ENCODE measurements at places on chromosomes 13 and 19. TPM values are rescaled to one million over a fixed set of nuclear protein-coding genes. Genes with fewer than 3 reads are reported as not detected.

DNA sequence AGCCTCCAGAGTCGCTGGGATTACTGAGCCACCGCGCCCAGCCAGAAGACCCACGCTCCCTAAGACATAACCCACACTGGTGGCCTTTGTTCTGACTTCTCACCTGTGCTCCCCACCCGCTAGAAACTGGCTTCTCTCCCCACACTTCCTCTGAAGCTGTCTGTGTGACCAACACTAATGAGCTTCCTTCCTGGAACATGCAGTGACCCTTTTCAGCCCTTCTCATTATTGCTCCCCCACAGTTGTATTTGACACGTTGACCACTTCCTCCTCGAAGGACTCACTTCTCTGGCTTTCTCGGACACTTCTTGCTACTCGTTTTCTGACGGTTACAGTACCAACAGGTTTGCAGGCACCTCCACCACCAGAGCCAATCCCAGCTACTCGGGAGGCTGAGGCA is 10.9 kb downstream of the NCR1 start:
- DNase-seq: no peak

DNA sequence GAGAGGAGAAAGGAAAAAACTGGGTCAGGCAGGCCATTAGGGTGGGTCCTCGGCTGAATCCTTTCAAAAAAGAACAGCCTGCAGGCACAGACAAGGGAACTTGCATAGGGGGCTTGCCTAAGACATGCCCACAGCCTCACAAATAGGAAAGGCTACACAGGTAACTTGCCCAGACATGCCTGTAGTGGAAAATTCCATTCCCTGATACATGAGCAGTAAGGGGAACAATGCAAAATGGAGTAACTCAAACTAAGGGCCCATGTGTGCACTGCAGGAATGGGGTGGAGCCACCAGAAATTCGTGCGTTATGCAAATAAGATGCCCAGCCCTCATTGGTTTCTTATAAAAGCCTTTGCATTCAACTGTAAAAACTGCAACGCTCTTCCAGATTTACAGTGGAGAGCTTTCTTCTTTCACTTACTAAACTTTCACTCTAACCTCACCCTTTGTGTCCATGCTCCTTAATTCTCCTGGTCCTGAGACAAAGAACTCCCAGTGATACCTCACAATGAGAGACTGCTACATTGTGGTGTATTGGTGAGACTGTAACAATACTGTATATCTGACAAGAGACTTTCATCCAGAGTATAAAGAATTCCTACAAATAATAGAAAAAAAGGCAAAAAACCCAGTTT is 59.5 kb upstream of the SLITRK1 start:
- DNase-seq: no peak

- DNase-seq: no peak
Observed at GRCh38 chr13:69737129-69737935, 370.3 kb upstream of the ATXN8OS start.

- DNase-seq: no peak
Observed at GRCh38 chr13:77325371-77325980, 1.4 kb downstream of the MYCBP2 start.

DNA sequence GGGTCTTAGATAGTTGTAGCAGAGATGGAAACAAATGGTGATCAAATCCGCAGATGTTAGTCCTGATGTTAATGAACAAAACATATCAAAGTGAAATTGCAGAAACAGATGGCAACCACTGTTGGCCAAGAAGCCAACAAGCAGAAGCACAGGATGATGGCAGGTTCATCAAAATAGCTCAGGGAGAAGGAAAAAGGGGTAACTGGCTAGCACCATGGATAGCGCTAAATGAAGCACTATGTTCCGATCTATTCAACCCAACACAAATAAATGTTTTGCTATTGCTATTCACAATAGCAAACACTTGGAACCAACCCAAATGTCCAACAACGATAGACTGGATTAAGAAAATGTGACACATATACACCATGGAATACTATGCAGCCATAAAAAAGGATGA is 413.7 kb downstream of the FGF14 start:
- no peak for DNase-seq

DNA sequence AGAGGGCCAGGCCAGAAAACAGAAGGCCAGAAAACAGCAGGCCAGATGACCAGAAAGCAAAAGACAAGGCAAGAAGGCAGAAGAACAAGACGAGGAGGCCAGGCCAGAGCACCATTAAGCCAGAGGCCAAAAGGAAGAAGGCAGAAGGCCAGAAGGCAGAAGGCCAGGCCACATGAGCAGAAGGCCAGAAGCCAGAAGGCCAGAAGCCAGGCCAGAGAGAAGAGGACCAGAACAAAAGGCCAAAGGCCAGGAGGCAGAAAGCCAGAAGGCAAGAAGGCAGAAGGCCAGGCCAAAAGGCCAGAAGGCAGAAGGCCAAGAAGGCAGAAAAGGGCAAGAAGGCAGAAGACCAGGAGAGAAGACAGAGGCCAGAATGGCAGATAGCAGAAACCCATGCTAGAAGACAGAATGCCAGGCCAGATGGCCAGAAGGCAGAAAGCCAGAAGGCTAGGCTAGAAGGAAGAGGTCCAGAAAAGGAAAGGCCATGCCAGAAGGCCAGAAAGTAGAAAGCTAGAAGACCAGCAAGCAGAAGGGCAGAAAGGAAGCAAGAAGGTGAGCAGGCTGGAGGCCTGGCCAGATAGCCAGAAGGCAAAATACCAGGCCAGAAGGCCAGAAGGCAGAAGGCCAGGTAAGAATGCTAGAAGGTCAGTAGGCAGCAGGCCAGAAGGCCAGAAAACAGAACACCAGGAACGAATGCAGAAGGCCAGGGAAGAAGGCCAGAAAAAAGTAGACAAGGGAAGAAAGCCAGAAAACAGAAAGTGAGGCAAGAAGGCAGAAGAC is 187.6 kb downstream of the TUBA3C start:
- DNase-seq: peak; percentile 49

DNA sequence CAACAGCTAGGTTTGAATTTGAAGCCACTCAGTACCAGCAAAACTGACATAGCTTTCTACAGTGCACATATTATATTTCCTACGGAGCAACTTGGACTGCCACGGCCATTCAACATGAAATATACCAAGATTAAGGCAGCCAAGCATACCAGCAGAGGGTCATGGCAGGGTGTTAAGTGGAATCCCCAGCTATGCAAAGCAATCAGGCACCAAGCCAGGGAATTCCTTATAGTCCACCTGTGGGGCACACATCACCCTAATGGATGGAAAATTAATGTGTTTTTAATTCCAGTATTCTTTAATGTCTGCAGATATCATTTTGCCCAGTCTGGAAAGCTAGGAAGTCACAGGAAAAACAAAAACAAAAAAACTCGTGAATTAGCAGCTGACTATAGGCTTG is 1190.3 kb downstream of the EFNB2 start:
- no peak for DNase-seq

- DNase-seq: no peak
Observed at GRCh38 chr19:928471-929202, 2.8 kb downstream of the ARID3A start.

DNA sequence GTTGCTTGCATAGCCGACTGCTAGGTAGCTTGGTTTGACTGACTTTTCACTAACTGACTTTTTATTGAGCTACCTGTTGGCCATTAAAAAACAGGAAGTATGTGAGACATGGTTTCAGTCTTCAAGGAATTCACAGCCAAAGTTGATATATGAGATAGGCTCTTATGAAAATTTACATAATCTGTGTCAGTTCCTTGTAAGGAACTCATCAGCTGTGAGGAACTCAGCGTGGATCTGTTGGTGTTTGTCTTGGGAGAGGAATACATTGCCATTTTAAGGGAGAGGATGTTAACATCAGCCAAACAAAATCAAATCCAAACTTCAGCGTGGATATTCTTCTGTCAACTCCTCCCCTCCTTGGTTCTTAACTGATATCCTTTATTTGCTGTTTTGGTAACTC is 2.0 kb downstream of the RNF113B start:
- no peak for DNase-seq

- no peak for DNase-seq
Observed at GRCh38 chr19:48806518-48806817, 4.4 kb downstream of the BCAT2 start.

GRCh38 chr13:68927387-68928026 is 1180.1 kb upstream of the ATXN8OS start:
- peak; percentile 0 for DNase-seq

GRCh38 chr13:49539313-49539712 is 43.6 kb downstream of the PHF11 start:
- no peak for DNase-seq

GRCh38 chr13:51283371-51283770 is 56.1 kb upstream of the SERPINE3 start:
- peak; percentile 39 for DNase-seq

DNA sequence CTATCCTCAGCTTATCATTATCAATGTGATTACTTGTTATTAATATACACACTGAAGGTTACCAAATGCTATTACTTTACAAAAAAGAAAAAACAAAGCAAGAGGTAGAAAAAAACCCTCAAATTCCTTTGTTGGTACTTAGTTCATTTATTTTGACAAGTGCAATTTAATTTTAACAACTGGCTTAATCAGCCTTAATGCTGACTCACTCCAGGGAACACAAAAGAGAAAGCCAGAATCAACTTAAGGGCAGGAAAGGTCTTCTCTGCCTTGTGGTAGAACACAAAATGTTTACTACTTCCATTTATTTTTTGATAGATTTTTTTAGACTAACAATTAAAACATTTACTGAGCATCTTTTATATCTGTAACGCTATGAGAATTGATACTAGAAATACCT is 417.1 kb downstream of the PCDH17 start:
- DNase-seq: no peak

DNA sequence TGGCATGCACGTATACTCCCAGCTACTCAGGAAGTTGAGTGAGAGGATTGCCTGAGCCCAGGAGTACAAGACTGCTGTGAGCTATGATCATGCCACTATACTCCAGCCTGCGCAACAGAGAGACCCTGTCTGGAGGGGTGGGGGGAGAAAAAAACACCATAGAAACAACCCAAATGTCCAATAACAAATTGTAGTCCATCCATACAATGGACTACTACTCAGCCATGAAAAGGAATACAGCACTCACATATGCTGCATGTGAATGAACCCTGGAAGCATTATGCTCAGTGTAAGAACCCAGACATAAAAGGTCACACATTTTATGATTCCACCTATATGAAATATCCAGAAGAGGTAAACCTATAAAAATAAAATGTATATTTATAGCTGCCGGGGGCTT is 42.3 kb downstream of the CD320 start:
- no peak for DNase-seq

GRCh38 chr13:78022164-78022877 is 103.7 kb upstream of the EDNRB start:
- peak; percentile 42 for DNase-seq

- DNase-seq: no peak
Observed at GRCh38 chr13:98768522-98768921, 16.1 kb upstream of the SLC15A1 start.

- DNase-seq: no peak
Observed at GRCh38 chr13:67971291-67971690, 741.2 kb upstream of the PCDH9 start.

GRCh38 chr19:17264641-17264979 is at the start of gene USHBP1:
USHBP1 (minus strand) TSS chr19:17264745; CDS start chr19:17264299, 446 bp downstream.
- DNase-seq: no peak

DNA sequence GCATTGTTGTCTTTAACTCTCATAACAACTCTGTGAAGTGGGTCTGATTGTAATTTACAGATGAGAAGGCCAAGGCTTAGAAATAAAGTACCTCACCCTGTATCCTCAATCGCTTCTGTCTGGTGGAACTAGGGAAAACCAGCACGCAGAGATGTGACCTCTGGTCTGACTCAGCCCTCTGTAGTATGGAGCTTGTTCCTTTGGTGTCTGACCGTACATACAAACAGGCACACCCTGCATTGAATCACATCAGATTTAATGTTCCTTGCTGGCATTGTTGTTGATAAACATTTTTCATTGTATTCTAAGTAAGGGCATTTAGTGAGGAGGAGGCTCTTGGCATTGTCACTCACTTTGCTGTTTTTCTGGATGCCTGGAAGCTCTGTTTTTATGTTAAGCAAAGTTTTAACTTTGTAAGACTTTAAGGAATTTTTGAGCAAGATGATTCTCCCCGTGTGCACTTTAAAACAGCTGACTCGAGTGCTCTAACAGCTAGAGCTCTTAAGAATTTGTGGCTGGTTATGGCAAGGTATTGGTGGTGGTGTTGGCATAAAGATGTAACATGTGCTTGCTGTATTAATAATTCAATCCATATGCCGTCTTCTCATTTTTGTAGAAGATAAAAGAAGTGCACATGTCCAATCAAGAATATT is 89.0 kb upstream of the SPATA13 start:
- peak; percentile 58 for DNase-seq

DNA sequence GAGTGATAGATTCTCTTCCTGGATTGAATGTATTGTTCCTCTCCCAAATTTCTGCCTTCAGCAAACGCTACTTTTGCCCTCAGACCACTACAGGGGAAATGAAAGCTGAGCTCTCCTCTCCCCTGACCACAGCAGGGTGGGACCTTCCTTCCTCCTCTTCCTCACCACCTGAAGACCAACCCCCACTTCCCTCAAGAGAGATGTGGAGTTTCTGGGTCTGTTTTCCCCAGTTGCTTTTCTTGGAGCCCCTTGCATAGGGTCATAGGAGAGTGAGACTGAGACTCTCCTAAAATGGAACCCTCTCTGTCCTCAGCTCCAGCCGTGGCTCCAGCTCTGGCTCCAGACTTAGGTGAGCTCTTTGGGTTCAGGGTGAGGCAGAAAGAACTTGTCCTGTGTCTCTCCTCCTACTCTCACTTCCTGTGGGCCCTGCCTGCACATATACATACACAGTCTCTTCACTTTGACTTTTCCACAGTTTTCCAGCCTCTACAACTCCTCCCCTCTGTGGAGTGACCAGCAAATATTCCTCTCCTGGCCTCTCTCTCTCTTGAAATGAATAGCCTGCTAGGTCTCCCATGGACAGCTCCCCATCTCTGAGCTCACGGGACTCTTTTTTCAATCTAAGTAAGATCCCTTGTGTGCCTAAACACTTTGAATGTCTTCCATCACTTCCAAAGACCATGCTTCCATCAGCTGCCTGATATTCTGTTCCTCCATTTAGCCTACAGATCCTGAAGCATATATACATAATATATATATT is 19.2 kb upstream of the ZNF175 start:
- no peak for DNase-seq

DNA sequence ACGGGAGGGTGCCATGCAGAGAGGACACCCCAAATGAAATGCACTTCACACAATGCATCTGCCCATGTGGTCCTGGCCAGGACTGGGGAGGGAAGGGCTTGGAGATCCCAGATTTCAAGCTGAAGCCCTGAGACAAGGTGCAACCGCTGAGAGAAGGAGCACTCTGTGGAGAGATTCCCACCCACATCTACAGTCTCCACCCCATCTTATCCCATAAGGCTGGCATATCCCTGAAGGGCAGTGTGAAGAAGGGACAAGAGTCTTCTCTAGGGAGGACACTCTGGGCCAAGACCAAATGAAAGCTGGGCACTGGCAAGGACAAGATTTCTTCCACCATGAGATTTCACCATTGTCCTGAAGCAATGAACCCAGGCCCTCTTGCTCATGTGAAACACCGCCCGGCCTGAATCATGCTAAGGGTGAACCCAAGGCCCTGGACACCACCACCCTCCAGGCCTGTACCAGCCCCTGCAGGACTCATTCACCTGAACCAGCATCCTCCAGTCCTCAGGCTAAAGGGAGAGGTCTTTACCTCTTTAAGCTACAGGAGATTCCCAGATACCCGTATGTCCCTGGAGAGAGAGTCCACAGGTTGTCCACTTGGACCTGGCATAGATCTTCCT is 20.5 kb downstream of the CEACAM4 start:
- DNase-seq: no peak

Gene CEBPA
- 4.5 TPM for total RNA-seq

Gene KLK4
- not detected for total RNA-seq

Gene SULT2A1
- total RNA-seq: not detected

Gene ZSCAN1
- not detected for total RNA-seq

Gene ZNF414
- 2.0 TPM for total RNA-seq

Gene CEACAM16
- total RNA-seq: not detected

Gene LILRA6
- total RNA-seq: not detected

Gene PGLYRP2
- not detected for total RNA-seq

Gene SIAH3
- not detected for total RNA-seq

Gene IL12RB1
- total RNA-seq: not detected
